ENCODE measurements at places on chromosomes 12 and 14.

DNA sequence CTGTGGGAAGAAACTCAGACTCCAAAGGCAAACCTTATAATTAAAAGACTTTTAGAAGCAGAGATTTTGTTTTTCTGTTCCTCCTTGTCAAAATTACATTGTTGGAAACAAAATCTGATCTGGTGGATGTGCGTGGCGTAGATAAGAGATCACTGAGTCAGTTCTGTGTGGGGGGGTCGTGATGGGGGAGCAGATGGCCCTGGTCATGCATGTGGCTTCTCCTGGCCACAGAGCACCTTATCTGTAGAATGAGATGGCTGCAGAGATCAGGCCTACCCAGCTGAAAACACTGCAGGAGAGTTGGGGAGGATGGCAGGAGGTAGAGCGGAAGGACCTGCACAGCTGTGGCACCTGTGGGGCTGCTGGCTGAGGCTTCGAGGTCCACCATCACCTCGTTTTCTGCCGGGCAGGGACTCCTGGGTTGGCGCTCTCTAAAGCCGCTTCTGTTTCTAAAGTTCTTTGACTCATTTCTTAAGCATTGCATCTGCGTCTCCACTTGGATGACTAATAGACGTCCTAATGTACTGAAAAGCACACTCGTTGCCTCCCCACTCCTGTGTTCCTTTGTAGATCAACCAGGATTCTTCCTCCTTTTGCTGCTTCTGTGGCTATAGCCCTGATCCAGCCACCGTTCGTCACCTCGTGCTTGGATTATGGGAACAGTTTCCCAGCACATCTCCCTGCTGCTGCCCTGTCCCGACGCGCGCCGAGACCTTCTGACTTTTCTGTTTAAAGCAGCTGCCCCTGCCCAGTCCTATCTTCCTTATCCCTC, 93.4 kb downstream of the TSPAN9 start:
- no peak for DNase-seq

- peak; percentile 36 for DNase-seq
These were observed 44.1 kb downstream of the PITPNM2 start for GRCh38 chr12:123106640-123107359.

GRCh38 chr12:52794479-52795331, 1.2 kb downstream of the KRT3 start:
- no peak for DNase-seq

GRCh38 chr14:34668111-34668510, 38.2 kb upstream of the SNX6 start:
- DNase-seq: no peak

- no peak for DNase-seq
These were observed 139.4 kb upstream of the SLCO1C1 start for GRCh38 chr12:20555771-20556170.

- no peak for DNase-seq
These were observed 138.9 kb upstream of the ARID2 start for GRCh38 chr12:45590646-45591045.

DNA sequence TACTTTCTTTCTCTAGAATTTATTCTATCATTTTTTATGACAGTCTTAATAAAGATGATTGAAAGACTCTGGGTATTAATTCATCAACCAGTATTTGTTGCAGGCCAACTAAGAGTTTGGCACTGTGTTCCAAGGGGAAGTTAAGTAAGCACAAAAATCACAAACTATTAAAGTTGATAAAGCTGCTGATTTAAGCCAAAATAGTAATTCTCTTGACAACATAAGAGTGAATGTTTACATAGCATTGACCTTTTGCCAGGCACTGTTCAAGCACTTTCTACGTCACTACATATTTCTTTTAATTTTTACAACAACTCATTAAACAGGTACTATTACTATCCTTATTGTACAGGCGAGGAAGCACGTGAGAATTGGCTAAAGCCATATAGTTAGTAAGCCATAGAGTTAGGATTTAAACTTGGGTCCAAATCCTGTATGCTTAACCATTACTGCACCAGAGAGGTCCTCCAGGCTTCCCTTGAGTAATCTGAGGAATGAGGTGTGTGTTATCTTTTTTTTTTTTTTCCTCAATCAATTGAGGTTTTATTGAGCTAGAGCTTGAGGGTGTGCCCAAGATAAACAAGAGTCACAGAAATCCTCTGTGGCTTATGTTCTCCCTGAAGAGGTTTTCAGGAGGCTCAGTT, 1009.6 kb downstream of the DIO2 start:
- no peak for DNase-seq

GRCh38 chr14:95289323-95290010, 30.2 kb downstream of the CLMN start:
- DNase-seq: no peak

DNA sequence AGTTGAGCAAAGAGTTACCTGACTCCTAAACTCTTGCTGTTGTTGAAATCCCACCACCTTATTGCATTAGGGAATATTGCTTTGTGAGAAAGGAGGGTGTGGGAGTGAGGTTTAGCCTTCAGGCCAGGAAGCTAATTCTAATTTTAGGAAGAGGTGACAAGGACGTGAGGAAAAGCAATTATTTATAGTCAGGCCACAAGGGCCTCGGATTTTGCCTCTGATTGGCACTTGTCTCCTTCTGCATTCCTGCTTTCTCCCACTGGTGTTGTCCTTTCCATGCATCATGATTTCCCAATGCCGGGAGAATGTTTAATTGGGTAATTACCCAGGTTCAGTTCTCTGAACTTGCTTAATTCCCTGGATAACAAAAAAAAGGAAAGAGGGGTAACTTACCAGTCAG, 37.9 kb upstream of the SLC38A2 start:
- DNase-seq: no peak

DNA sequence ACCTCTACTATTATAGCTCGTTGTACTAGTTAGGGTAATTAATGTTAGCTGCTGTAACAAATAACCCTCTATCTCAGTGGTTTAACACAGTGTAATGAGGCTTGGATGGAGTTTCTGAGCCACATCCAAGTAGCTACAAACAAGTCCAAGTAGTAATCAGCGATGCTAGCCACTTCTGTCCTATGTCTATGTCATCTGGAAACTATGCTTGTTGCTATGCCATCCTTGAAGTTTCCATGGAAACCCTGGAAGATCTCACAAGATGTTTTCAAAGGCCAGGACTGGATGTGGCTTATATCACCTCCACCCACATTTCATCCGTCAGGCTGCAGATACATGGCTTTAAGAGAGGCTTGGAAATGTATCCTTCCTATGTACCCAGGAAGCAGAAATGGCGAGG, 422.1 kb downstream of the AACS start:
- no peak for DNase-seq

- no peak for DNase-seq
These were observed 110.7 kb downstream of the ZNF664 start for GRCh38 chr12:124083708-124084107.
